ENCODE measurements at places on chromosomes 2 and 18. TPM values are rescaled to one million over a fixed set of nuclear protein-coding genes. Genes with fewer than 3 reads are reported as not detected.

The C2orf15 gene
- not detected for total RNA-seq

The EVX2 gene
- total RNA-seq = 4.6 TPM

The CACNB4 gene
- 2.6 TPM for total RNA-seq

The MARCHF4 gene
- not detected for total RNA-seq

The PAPOLG gene
- 10.7 TPM for total RNA-seq

The PROM2 gene
- total RNA-seq = 2.3 TPM

The ASAP2 gene
- total RNA-seq = 56.5 TPM

The CAPN14 gene
- total RNA-seq = not detected

The ARHGAP28 gene
- total RNA-seq = 4.3 TPM

The DIPK1C gene
- 1.1 TPM for total RNA-seq

- DNase-seq = no peak
Observed at GRCh38 chr2:209463226-209463625, 39.4 kb downstream of the MAP2 start.

GRCh38 chr2:231820786-231821303 is 34.6 kb downstream of the COPS7B start:
- DNase-seq = no peak

DNA sequence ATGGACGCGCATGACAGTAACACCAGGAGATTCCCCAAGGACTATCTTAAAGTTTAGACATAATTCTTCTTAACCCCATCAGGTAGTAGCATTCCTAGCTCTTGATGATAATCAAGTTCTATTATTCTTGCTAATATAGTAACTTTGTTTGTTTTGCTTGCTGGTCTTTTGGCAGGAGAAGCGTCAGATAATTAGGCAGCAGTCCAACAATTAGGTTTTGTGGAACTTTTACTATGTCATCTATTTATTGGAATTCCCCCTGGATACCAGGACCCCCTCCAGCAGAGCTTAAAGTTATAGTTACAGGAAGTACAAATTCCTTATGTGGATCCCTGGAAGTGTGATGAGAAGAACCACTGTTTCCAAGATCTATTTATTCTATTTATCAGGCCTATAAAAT is 1138.0 kb upstream of the FAM98A start:
- DNase-seq = no peak

DNA sequence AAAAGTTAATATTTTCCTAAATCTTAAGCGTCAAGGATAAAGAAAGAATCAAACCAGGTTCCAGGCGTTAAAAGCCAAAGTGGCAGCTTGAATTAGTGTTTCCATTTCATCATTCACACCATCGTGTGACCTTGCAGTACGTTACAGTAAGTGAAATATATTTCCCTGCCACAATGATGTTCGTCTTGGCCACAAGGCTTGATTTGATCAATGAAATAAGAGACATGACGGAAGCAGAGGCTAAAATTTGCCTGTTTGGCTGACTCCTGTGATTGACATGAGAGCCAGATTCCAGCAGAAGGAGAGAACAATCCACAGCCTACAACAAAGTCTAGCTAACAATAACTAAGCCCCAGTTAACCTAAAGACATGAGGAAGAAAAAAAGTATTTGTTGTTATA is 62.0 kb downstream of the ASXL2 start:
- no peak for DNase-seq

GRCh38 chr18:46810481-46811000 is 53.7 kb upstream of the ST8SIA5 start:
- no peak for DNase-seq

DNA sequence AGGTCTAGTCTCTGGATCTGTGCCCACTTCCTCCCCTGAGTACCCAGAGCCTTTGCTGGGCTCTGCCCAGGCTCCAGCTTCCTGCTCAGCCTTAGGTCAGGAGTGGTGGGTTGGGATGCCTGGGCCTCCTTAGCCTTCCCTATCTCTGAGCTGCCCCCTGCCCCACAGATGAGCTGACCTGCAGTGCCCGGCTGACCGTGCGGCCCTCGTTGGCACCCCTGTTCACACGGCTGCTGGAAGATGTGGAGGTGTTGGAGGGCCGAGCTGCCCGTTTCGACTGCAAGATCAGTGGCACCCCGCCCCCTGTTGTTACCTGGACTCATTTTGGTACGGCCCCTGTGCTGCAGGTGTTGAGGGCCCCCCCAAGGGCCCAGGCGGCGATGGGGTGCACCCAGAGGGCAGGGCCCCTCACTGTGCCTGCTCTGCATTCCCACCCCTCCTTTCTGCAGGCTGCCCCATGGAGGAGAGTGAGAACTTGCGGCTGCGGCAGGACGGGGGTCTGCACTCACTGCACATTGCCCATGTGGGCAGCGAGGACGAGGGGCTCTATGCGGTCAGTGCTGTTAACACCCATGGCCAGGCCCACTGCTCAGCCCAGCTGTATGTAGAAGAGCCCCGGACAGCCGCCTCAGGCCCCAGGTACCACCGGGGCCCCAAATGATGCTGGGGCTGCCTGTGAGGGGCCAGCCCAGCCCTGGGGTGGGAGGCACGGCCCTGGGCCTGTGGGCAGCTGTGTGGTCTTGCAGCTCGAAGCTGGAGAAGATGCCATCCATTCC is 30.1 kb upstream of the GMPPA start:
- no peak for DNase-seq

- DNase-seq = peak; percentile 91
Observed at GRCh38 chr2:218292048-218293014, at the start of gene TMBIM1. Gene TMBIM1, minus strand, starts transcription at chr2:218292503. Its CDS starts 10,362 bp downstream, at chr2:218282141.

- no peak for DNase-seq
Observed at GRCh38 chr2:71389384-71390072, 57.9 kb downstream of the ZNF638 start.

DNA sequence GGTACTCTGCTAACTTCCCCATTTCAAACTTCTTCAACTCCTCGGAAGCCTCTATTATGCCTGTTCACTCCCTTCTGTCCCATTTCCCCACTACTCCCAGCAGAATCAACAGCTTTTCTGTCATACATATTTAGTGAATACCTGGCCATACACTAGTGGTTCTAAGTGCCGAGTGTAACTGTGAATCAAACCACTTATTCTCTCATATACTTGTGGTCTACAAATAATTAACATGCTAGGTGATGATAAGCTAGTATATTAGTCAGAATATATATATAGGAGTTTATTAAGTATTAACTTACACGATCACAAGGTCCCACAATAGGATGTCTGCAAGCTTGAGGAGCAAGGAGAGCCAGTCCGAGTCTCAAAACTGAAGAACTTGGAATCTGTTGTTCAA is 150.7 kb downstream of the CCDC102B start:
- no peak for DNase-seq

DNA sequence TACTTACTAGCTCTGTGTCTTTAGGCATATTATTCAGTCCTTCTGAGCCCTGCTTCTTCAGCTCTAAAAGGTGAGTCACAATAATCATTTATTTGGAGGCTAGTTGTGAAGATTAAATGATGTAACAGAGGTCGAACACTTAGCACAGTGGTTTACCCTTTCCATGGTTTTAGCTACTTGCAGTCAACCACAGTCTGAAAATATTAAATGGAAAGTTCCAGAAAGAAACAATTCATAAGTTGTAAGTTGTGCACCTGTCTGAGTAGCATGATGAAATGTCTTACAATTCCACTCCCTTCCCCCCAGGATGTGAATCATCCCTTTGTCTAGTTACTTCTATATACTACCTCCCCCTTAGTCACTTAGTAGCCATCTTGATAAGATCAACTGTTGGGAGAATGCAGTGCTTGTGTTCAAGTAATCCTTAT is 217.6 kb upstream of the THUMPD2 start:
- no peak for DNase-seq

GRCh38 chr2:176079831-176080539 is 3.8 kb downstream of the EVX2 start:
- DNase-seq = no peak

GRCh38 chr2:46852598-46852997 is 63.0 kb downstream of the MCFD2 start:
- no peak for DNase-seq

GRCh38 chr2:127181851-127182250 is 38.2 kb downstream of the CYP27C1 start:
- DNase-seq = peak; percentile 14

- DNase-seq = no peak
Observed at GRCh38 chr2:169511818-169512217, 2.3 kb downstream of the KLHL41 start.

DNA sequence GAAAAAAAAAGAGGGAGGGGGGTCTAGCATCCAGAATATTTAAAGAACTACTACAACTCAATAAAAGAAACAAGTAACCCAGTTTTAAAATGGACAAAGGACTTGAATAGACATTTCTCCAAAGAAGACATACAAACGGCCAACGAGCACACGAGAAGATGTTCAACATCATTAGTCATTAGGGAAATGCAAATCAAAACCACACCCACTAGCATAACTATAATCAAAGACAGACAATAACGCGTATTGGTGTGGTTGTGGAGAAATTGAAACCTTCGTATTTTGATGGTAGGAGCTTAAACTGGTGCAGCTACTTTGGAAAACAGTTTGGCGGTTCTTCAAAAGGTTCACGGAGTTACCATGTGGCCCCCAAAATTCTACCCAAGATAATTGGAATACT is 64.3 kb upstream of the CAB39 start:
- DNase-seq = no peak

GRCh38 chr2:199434555-199434954 is 23.2 kb downstream of the SATB2 start:
- DNase-seq = no peak

DNA sequence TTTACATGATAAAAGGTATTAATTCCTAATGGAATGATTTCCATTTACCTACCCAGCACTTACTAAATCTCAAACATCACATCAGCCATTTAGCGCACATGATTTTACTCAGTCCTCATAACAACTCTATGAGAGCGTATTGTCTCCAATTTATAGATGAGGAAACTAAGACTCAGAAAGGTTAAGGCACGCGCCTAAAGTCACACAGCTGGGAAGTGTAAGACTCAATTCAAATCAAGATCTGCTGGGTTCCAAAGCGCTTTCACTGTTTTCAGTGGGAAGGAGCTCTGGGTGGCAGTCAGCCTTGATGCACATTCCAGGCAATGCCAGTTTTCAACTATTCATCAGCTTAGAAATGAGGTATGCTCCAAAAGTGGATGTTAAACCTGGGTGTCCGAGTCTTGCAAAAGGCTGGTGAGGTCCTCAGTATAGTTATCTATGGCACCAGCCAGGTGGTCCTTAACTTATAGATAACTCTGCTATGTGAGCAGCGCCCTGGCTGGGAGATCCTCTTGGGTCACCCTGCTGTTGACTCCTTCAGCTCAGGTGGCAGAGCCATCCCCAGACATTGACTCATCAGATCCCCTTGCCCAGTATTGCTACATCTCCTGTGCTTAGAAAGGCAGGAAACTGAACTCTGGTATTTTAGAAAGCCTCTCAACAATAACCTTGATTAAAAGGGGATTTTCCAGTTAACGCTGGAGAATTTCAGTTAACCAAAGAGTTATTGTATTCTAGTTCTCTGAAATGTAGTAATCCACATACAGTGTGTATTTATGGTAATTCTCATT is 47.1 kb downstream of the SLC4A1AP start:
- no peak for DNase-seq

- DNase-seq = peak; percentile 63
Observed at GRCh38 chr2:239025096-239025801, 177.4 kb downstream of the TWIST2 start.

GRCh38 chr2:155839436-155839835 is 493.1 kb downstream of the NR4A2 start:
- DNase-seq = no peak

DNA sequence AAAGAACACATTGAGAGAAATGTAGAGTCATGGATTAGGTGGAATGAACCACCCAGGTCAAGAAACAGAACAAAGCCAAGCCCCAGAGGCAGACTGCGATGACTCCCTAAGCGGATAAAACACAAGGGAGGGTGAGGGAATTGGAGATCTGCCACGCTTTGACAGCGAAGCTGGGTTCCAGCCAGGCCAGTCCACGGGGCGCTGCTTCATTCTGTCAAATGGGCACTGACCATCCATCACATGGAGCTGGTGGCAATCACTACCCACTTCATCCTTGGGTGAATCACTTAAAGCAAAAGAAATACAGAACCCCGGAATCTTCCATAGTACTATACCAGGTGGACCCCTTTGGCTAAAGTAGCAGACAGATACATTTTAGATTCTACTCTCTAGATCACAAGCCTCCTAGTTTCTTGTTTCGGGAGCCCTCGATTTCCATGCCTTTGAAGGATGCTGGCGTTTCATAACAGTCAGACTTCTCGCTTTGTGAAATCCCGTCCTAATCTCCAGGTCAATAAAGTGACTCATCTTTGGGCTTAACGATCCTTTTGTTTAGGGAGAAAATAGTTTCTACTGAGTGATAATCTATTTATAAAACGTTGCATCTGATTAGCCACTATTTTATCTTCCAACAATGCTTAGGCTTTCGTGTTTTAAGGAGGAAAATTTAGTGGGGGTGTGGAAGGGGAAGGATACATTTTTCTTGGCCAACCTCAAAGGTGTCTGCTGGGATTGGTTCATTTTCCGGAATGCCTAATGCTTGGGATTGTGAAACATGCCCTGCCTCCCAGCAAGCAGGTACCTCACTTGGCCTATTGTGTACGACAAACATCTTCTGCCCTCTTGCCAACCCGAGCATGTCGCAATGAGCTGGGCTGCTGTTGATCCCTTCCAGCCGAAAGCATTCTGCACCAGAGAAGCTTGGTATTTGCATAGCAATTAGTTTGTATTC is 44.1 kb upstream of the HDAC4 start:
- no peak for DNase-seq

DNA sequence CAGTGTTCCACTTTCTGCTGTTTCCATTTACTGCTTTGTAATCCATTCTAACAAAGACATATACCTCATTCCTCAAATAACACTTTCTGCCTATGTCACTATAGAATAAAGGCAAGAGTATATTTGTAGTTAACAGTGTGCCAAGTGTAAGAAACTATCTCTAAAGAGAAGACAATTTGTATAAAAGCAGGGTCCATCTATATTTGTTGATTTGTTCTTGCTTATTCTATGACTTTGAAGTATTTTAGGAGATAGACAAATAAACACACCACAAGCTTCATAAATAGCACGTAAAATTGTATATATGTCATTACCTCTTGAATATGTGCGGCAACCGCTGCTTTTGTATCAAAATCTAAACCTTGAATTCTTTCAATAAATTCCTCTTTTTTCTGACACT is 56.0 kb downstream of the CCDC88A start:
- no peak for DNase-seq

- DNase-seq = peak; percentile 62
Observed at GRCh38 chr2:30235008-30235655, 3.8 kb downstream of the LBH start.

DNA sequence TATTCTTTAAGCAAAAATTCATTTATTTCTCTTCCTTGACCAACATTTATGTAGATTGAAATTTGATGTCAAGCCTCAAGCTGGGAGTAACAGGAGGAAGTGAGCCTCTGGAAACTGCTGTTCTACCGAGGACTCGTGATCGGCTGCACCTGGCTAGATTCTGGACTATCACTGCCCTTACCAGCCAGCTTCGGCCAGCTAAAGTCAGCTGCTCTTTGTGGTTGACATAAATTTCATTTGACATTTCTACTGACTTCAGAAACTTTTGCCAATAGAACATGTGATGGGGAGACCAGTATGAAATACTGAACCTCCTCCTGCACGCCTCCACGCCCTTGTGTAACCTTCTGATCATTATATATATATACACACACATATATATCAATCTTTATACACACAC is 74.2 kb upstream of the RGPD5 start:
- DNase-seq = no peak

Measured in sigmoid colon (tissue), 7 donors.